ENCODE measurements at places on chromosomes 4 and X.

DNA sequence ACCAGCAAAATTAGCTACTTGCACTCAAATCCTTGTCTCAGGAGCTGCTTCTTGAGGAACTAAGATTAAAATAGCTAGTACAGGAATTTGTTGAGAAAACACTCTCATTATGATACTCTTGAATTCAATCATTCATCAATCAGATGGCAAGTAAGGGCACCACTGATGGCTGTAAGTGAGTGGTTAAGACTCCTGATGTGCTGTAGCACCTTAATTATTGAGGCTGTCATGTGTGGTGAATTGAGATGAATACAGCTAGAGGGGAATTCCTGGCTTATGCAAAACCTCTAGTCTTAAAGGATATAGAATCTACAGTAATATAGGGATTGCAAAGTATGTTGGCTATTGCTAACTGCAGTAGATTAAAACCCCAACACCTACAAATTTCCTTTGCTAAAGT is 509.1 kb downstream of the IQCM start:
- no peak for DNase-seq

- no peak for DNase-seq
Observed at GRCh38 chr4:174152717-174153466, 130.6 kb downstream of the FBXO8 start.

- DNase-seq = no peak
Observed at GRCh38 chr4:88062843-88063242, 55.4 kb downstream of the PKD2 start.

DNA sequence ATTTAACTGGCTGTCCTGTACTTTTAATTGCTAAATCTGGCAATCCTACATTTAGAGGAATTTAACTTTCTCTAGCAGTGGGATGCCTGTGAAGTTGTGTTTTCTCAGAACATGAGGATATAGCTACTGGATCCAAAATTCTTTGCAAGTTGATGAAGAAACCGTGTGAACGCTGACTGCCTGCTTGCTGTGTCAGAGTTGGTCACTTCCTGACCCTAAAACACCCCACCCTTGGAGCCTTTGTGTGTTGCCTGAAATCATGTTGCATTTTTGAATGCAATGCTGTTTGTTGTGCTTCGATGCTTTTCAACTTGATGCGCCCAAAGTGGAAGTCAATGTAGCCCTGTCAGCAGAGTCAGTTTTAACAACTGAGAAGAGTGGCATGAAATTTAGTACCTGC is 211.2 kb downstream of the ANK2 start:
- DNase-seq = no peak

- no peak for DNase-seq
Observed at GRCh38 chr4:114349543-114350175, 248.9 kb upstream of the UGT8 start.

DNA sequence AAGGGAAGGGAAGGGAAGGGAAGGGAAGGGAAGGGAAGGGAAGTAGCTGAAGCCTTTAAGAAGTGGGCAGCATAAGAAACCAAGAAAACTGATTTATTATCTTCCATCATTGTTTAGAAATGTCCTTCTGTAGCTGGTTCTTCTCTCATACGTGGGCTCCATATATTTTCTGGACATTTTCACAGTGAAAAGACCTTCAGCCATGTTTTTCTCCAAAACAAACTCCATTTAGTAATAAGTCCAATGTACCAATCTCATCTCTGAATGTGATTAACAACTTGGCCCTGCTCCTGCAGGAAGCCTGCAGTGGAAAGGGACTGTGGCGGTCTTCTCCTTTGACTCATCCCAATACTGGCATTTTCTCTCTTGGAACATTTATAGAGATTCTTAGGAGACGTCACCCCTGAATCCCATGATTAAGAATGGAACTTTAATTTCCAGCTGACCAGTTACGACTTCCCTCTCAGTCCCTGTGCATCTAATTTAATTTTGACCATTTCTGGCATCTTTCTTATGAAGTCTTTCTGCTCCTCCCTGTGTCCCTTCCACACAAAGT is 96.6 kb upstream of the GUCY1A1 start:
- no peak for DNase-seq

- no peak for DNase-seq
Observed at GRCh38 chrX:110691446-110691845, 104.2 kb downstream of the CHRDL1 start.

GRCh38 chr4:19729886-19730651 is 521.6 kb upstream of the SLIT2 start:
- DNase-seq = no peak

DNA sequence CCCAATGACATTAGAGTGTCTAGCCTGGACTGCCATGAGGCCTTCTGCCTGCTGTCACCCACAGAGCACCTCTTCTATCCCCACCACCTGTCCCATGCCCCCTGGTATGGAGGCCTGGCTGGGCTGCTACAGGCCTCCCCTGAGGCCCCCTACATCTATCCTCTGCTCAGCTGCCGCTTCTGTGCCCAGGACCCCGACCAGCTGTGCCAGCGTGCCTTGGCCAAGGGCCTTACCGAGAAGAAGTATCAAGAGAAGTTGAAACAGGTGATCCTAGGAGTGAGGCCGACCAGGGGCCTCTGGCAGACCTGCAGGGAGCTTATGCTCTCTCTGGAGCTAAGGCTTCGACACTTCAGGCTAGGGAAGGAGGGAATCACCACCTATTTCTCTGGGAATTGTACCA is 21.7 kb upstream of the TECRL start:
- no peak for DNase-seq

DNA sequence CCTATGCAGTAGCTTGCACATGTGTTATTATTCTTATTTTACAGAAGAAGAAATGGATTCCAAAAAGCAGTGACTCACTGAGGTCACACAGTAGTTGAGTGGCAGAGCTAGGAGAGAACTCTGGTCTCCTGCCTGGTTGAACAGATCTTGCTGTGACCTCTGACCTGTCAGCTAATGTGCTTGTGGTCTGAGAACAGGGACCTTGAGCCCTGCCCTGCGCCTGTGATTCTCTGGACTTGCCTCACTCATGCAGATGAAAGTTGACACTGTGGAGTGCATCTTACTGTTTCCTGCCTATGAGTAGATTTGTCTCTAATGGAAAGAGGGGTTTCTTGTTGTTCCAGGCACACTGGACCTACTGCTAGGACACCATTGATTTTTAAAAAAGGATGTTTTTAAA is 32.3 kb downstream of the ETNPPL start:
- no peak for DNase-seq

Data from tibial artery (tissue), 4 donors.